Stimulated activated CD4-positive, alpha-beta T cell treated with anti-CD3 and anti-CD28 coated beads, TNF-alpha, amount 100 ng/mL, for 24 hours (primary cell): ENCODE measurements at places on chromosomes 6 and 20.

GRCh38 chr6:87336367-87336766 lies 7.3 kb upstream of the GJB7 start:
- no peak for DNase-seq

DNA sequence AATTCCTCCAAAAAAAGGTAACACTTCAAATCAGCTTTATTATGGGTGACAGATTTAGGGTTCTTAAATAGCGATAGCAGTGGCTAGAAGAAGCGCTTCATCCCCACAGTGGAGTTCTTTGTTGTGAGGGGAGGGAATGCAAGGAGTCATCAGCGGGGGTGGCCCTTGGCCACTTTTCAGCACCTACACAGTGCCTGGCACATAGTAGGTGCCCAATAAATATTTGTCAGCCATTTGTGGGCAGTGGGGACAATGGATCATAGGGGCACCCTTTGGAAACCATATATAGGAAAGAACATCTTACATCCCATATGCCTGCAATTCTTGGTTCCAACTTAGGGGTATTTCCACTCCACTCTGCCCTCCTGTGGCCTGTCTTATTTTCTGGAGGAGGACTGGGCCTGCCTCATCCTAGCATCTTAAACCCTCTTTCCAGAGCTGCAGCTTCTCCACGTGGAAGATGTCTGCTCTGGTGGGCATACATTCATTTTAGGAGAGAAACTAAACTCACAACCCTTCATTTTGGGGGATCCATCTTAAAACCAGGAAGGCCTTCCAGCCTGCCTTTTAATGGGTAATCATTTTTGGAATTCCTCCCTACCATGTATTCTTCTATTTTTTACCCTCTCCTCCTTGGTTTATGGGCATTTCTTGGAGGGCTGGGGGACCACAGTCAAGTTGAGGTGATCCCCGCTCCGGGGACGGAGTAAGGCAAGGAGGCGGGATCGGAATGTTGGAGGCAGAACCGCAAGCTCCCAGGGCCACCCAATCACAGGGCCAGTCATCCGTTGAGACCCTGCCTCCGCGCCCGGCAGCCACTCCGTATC lies 2.6 kb upstream of the GPSM3 start:
- no peak for DNase-seq

DNA sequence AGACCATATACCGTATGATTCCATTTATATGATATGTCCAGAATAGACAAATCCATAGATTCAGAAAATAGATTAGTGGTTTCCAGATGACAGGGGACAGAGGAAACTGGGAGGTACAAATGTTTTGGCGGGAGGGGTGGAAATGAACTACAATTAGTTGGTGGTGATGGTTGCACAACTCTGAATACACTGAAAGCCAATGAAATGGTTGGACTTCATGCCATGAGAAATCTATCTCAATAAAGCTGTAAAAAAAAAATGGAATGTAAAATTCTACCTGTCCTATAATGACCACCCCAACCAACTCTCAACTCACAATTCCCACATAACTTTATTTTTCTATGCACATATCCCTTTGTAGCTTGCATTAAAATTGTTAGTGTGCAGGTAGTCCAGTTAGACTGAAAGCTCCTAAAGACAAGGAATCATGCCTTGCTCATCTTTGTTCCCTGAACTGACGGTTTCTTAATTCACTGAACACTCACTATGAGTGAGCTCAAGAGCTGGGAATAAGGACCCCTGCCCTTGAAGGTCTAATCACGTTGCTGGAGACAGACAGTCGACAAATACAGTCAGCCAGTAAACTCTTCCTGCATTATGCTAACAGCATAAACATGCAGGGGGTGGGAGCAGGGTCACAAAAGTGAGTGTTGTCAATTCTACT lies 1.4 kb downstream of the DCDC2 start:
- no peak for DNase-seq

DNA sequence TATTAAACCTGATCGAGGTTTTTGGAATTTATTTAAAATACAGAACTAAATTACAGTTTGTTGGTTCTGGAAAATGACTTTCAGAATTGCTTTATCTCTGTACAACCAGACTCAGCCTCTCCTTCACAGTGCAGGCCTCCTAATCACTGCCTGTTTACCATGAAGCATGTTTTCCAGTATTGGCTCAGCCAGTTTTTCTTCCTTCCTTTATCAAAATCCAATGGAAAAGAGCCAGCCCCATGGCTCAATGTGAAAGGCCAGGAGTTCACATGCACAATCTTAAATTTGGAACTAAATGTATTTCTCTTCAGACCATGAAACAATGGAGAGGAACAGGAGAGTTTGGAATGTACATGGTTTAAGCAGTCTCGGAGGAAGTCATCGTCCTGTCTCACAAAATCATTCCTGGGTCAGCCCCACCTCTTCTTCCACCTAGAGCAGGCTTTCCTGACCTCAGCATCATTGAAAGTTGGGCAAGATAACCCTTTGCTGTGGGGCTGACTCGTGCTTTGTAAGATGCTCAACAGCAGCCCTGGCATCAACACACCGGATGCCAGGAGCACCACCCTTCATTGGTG lies 680.9 kb upstream of the AGPAT4 start:
- no peak for DNase-seq

GRCh38 chr20:35563834-35564233 lies 22.0 kb downstream of the ERGIC3 start:
- DNase-seq = no peak

DNA sequence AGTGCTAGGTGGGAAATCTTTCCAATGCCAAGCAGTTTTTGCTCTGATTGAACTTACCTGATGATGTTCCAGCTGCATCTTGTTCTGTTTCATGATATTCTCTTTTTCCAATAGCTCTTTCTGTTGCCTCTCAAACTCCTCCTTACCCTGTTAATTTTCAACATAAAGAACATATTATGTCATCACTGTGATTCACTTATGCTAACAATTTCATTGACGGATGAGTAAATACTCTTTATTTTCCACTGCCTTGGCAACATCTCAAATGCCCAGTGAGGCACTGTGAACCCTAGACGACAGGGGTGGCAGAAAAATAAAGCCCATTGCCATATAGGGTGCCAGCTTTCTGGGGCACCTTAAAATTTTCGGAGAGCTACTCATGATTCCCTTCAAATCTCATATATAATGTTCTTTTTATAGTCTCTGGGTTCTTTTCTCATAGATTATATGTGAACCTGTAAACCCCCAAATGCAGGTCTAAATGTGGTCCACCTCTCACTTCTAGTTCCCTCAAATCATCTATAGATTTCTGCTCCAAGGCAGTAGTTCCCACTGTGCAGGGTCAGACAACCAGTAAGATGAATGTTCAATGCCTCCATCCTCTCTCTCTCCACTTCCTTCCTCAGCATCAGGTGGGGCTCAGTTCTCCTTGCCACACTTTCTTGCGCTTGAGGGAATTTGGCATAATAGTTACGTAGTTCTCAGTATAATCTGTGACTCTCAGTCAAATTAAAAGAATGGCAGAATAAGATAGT lies 44.1 kb downstream of the NEDD9 start:
- no peak for DNase-seq

GRCh38 chr6:148878683-148879082 lies 131.9 kb downstream of the UST start:
- no peak for DNase-seq

DNA sequence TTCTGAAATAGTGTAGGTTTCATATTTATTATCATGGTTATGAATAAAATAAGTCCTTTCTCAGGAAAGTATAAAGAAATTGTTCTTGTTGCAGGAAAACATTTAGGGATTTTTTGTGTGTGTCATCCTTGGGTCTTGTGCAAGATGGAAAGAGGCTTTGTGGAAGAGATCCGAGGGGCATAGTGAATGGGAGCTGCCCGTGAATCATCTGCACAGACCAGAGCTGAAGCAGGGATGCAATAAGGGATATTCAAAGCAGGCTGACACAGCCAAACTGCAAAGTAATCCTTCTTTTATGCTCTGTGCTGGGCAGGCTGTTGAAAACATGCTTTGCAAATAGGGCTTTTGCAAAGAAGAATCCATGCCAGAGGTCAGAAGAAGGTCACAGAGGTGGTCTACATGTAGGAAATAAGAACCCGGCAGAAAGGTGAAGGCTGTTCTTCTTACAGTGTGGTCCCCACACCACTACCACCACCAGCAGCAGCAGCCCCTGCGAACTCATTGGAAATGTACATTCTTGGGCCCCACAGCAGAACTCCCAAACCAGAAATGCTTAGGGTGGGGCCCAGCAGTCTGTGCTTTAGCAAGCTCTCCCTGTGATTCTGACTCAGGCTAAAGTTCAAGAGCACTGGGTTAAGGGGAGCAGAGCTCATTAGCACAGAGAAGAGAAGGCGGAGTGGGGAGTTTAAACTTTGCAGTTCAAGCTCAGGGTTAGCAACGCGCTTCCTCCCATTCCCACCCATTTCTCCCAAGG lies 237.6 kb downstream of the QKI start:
- no peak for DNase-seq

DNA sequence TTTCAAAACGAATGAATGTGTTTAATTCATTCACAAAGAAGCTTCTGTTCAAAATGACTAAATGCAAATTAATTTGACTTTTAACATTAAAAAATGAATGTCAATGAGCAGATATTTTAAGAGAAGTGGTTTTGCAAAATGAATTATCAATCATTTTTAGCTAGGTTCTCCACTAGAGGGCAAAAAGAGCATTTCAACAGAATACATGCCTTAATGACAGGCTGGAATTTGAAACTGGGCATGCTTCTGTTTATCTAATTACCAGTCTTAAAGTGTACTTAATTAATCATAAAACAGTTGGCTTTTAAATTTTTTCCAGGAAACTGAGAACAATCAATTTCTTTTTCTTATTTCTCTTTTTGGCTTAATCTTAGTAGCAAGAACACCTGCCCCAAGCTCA lies 63.8 kb upstream of the TINAG start:
- no peak for DNase-seq

GRCh38 chr6:3329393-3330051 lies 70.8 kb downstream of the PSMG4 start:
- no peak for DNase-seq

DNA sequence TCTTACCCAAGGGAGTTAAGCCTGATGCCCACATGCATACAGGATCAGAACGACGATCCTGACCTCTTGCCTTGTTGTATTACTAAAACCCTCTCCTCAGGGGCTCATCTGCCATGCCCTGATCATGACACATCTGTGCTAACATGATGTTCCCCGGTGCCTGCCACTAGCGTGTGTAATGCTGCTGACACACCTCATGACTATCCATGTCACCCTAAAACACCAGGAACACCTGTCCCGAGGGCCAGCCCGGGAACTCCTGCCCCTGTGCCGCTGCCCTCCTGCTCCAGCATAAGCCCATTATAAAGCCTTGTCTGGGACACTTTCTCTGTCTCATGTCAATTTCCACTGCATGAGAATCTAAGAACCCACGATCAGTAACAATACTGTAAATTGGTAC lies 7.6 kb downstream of the SERPINB6 start:
- DNase-seq = no peak

- DNase-seq = no peak
Observed at GRCh38 chr20:50536333-50536732, 26.1 kb downstream of the PTPN1 start.

DNA sequence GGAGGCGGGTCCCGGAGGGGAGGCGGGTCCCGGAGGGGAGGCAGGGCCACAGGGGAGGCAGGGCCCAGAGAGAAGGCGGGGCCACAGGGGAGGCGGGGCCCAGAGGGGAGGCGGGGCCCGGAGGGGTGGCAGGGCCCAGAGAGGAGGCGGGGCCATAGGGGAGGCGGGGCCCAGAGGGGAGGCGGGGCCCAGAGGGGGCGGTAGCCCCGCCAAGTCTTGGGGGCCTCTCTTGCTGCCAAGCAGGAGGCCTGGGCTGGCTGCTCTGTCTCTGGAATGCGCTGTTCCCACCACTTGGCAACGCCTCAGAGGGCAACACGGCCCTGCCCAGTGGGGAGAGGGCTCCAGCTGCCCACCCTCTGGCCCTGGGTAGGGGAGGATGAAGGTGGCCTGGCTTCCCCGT lies 80.5 kb downstream of the YTHDF1 start:
- no peak for DNase-seq

GRCh38 chr6:98894810-98895209 lies 52.9 kb downstream of the FBXL4 start:
- no peak for DNase-seq

- no peak for DNase-seq
Observed at GRCh38 chr20:45592574-45593189, 13.6 kb upstream of the WFDC8 start.

- DNase-seq = no peak
Observed at GRCh38 chr20:18263723-18264122, 24.6 kb upstream of the ZNF133 start.

DNA sequence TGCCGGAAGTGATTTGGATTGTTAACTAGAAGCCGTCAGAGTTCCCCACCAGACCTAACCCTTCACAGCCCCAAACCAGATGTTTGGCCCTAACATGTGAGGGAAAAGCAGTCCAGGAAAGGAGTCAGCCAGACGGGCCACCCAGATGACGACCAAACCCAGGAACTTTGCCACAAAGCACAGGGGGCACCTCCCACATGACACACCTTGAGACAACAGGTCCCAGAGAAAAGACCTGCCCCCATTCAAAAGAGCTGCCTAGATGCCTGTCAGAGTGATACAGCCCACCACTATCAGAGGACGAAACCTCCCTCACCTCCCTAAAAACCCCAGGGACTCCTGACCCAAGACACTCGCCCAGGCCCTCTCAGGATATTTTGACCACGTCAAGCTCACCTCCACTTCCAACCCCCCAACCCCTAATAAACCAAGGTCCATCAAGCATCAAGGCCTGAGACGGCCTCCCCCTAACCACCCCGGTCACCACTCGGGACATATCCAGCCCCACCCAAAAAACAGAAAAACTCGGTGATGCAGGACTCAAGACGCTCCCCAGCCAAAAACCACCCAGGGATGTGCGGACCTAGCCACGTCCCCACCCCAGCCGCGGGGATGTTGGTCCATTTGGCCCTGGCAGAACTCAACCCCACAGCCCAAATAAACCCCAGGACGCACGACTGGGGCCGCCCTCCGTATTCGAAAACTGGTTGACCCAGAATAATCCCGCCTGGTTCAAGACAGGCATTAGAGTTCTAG lies 662 bp downstream of the ZNF343 start:
- no peak for DNase-seq

DNA sequence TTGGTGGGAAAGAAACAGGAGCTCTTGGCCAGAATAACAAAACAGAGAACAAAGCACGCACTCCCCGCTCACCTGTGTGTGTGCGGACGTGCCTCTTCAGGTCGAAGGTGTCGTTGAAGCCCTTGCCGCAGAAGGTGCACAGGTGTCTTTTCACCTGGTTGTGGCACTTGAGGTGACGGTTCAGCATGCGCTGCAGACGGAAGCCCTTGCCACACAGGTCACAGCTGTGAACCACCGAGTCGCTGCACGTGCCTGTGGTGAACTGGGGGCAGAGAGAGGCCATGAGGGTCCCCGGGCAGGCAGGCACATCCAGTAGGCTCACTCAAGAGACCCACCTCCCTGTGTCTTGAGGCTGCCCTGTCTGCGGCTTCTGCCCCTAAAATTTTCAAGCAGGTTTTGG lies 16.3 kb downstream of the OVOL2 start:
- DNase-seq = no peak

DNA sequence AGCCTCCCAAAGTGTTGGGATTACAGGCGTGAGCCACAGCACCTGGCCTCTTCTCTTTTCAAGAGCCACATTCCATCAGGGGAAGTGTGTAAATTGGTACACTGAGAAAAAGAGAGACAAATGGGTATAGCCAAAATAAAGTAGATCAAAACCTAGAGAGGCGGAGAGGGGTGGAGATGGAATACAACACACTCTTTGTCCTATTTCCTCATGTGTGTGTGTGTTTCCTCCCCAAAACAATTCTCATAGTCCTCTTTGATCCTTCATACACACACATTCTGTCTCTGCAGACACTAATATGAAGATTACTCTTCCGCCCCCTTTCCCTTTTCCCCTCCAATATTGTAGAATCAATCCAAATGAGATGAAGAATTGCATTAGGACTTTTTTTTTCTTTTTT lies 16.0 kb downstream of the PXT1 start:
- DNase-seq = no peak

- DNase-seq = no peak
Observed at GRCh38 chr6:88539295-88539764, 373.2 kb upstream of the CNR1 start.
